Hematopoietic multipotent progenitor cell treated with erythropoietin and hydrocortisone succinate and interleukin-3 and kit ligand, for 4 days (in vitro differentiated cells): ENCODE measurements at places on chromosomes 5 and 9.

DNA sequence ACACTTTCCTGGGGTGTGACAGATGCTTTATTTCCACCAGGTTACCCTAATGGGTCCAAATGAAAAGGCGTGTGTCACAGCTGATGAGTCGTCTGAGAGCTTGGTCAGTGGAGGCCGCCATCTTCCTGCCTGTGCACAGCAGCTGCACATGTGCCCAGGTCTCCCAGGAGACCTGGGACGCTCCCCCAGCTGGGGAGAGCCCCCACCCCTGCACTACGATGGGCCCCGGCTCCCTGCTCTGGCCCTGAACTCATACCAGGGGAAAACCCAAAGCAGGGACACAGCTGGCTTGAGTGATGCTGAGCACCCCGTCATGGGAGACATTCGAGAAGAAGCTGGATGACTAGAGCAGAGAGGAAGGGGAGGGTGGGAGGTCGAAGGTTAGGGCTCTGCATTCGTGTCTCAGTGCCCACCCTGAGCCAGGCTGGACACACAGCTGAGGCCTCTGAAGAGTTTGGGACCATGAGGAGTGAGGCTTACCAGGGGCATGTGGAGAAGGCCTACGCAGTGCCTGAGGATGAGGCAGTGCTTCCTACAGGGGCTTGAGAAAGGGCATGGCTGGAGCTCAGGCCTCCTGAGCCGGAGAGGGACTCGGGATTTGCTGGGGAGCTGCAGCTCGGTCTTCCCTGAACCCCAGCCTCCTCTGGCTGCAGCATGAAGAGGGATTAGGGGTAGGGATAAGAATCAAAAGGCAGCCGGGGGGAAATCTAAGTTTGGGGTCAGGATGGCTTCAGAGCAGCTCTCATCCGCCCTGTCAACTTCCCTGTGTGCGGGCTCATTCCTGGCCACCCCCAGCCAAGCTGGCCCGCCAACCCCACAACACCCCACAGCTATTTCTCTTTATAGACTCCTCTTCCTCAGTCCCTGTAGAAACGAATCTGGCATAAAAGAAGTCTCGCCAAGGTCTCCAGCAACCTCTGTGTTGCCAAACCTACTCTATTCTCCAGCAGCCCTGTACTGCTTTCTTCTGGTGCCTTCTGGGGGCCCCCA is 42.2 kb upstream of the RNU6ATAC start:
- no peak for DNase-seq

GRCh38 chr5:73482383-73483136 is 15.7 kb upstream of the BTF3 start:
- no peak for DNase-seq

GRCh38 chr9:7216004-7216841 is 458.4 kb downstream of the KDM4C start:
- peak; percentile 66 for DNase-seq

DNA sequence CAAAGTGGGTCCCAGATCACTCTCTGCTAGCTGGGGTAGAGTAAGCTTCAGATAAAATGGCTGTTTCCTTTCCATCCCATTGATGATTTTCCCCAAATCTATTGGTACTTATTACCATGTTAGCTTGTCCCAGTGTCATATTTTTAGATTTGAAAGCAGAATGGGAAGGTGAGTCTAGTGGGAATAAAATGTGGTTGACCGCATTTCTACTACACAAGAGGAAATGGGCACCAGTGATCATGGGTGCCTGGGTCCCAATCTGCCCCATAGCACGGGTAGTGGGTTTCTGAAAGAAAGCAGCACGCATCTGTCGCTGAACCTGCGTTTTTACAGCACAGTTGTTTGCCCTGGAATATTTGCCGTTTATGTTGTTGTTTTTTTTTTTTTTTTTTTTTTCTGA is 20.1 kb downstream of the DAPK1 start:
- peak; percentile 44 for DNase-seq

- no peak for DNase-seq
Measured at GRCh38 chr5:170154744-170155143, 49.0 kb downstream of the FOXI1 start.

GRCh38 chr9:89999176-89999533 is 394.3 kb downstream of the GADD45G start:
- no peak for DNase-seq

DNA sequence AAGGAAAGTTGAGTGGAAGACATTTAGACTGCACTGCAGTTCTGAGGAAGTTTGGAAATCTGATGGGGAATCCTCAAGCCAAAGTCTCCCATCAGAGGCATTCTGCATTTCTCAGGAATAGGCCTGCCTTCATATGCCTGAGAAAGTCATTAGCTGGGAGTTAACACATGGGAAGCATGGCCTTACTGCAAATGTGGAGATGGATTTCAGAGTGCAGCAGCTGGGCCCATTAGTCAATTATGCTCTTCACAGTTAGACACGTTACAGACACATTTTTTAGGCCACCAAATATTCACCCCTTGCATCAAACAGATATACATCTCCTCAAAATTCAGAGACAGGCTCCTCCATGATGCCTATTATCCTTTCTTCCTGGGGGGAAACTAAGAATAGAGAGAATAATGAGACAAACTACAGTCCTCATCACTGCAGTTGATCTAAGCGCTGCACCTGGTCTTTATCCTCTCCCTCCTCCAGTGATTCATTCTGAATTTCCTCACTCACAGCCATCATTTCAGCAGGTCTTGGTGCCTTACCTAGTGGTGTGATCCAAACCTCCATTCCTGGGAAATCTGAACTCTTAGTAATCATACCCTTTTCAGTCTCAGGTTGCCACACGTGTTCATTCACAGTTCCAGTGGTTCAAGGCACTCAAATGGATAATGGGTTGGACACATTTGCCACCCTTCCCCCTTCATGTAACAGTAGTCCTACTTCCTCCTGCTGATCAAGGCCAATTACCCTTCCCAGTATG is 47.9 kb upstream of the PPP2CA start:
- DNase-seq: no peak

GRCh38 chr9:2872250-2872930 is 28.5 kb upstream of the PUM3 start:
- DNase-seq: peak; percentile 54

GRCh38 chr9:116939614-116940013 is 252.5 kb downstream of the TRIM32 start:
- no peak for DNase-seq

DNA sequence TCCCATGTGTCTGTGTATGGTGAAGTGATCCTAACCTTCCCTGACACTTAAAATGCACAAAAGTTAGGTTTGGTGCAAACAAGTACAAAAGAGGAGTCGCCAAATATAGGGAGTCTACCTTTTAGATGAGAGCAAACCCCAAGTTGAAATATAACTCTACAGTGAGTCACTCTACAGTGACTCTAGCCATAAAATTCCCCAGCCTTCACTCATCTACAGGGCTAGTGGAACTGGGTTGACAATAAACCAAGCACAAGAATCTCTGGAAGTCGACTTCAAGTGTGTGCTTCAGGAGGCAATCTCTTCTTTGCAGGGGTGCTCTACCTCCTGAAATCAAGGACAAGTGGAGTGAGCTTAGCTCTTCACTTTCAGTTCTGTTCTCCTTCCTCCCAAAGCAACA is 3.3 kb downstream of the SHISAL2B start:
- no peak for DNase-seq

- no peak for DNase-seq
Measured at GRCh38 chr9:38414040-38414723, 10.1 kb downstream of the IGFBPL1 start.

- peak; percentile 30 for DNase-seq
Measured at GRCh38 chr9:12774861-12775678, at the start of gene LURAP1L. Gene LURAP1L, plus strand, starts transcription at chr9:12775020. Its CDS starts 696 bp downstream, at chr9:12775716.

DNA sequence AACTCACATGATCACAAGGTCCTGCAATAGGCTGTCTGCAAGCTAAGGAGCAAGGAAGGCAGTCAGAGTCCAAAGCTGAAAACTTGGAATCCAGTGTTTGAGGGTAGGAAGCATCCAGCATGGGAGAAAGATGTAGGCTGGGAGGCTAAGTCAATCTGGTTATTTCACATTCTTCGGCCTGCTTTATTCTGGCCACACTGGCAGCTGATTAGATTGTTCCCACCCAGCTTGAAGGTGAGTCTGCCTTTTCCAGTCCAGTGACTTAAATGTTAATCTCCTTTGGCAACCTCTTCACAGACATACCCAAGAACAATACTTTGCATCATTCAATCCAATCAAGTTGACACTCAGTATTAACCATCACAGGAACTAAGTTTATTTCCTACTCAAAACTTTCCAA is 453.4 kb downstream of the TLE4 start:
- DNase-seq: no peak

DNA sequence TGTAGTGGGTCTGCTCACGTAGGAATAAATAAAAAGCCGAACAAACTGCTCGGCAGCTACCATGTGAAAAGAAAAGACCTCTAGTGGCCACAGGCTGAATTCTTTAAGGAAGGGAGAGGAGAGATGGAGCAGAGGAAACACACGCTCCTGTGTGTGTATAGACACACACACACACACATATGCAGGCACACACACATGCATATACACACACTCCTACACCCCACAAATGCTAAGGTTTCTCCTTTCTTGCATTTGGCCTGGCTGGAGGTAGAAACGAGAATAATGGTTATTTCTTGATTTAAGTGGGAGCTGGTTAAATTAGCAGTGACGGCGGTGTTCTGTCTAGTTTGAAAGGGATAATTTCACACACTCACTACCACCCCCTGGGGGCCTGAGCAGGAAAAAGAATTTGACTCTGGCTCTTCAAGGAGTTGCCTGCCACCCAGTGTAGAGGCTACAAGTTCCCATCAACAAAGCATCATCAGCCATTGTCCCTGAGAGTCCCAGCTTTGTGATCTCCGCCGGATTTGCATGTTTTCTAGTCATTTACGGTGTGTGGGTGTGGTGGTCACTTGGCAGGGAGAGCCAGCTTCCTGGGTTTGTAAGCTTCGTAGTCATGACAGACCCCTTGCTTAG is at the start of gene INSYN2B:
TSS of gene INSYN2B (minus strand) at position 78 of the 636 bp plus-strand sequence. CDS start 96,597 bp downstream, outside the sequence.
- DNase-seq: peak; percentile 80

DNA sequence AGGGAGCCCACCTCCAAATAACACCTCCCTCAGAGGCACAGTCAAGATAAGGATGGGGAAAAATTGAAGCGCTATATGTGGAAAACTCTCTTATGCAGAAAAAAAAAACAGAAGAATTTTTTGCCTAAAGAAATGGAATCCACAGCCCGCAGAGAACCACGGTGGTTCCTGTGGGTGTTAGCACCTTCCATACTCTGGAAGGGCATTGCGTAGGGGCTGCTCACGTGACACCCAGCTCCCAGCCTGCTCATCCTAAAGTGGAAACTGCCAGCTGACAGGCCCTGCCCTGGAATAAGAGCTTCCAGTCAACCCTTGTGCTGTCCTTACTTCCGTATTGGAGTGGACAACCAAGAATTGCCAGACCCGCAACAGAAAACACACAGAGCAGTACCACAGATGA is 142.5 kb downstream of the FSTL4 start:
- DNase-seq: no peak

- DNase-seq: peak; percentile 24
Measured at GRCh38 chr9:5531101-5531882, 21.0 kb downstream of the PDCD1LG2 start.

DNA sequence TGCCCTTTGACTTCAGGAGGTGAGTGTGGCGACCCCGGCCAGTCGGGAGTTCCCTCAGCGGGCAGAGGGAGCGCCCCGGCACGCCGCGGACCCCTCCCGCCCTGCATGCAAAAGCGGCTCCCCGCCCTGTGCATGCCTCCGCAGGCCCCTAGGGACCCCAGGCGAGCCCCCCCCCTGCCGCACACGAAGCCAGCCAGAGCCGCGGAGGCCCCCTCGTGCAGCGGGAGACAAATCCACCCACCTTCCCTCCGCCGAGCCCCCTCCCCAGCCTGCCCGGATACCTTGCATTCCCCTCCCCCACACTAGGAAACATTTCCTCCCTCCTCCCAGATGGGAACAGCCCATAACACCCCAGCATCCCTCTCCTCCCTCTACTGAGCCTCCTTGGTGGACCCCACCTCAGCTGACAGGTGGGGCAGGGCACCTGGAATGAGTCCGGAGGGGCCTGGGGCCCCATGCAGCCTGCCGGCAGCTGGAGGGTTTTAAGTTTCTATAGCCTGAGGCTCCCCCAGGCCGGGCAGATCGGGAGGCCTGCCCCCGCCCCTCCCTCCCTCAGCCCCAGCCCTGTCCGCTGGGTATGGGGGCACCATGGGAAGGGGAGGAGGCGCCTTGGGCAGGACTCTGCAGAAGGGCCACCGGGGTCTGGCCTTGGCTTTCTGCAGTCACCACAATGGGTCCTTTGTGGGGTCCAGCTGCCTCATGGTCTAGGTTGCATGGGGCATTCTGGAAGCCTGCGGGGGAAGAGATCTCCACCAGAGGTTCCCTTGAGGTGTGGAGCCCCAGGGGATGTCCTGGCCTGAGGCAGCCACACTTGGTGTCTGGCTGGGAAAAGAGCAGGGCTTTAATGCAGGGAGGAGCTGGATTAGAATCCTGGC is 601 bp downstream of the ERGIC1 start:
- DNase-seq: peak; percentile 44

DNA sequence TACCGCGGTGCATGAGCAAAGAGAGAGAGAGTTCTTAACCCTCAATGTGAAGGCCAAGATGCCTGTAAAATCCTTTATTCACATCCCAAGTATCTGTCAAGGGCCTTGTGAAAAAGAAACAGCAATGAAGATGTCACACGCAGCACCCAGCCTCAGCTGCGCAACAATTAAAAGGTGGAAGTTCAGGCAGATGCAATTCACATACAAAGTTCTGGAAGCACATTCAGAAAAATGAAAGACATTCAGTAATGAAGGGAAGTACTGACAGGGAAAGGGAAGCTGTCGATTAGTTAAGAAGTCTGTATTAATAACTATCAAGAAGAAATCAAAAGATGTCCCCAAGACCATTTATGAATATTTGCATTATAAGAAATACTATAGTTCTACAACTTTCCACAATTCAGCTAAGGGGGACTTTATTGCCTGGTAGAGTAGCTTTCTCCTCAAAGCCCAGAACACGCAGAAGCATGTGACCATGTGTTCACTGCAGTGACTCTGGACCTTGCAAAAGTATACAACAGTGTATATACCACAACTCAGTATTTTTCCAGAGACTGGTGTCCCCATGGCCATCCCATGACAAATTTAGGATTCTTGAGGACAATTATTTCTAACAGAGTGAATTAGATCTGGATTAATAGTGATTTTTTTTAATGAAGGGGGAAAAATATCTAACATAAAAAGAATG is 137.5 kb downstream of the CDK5RAP2 start:
- DNase-seq: no peak

DNA sequence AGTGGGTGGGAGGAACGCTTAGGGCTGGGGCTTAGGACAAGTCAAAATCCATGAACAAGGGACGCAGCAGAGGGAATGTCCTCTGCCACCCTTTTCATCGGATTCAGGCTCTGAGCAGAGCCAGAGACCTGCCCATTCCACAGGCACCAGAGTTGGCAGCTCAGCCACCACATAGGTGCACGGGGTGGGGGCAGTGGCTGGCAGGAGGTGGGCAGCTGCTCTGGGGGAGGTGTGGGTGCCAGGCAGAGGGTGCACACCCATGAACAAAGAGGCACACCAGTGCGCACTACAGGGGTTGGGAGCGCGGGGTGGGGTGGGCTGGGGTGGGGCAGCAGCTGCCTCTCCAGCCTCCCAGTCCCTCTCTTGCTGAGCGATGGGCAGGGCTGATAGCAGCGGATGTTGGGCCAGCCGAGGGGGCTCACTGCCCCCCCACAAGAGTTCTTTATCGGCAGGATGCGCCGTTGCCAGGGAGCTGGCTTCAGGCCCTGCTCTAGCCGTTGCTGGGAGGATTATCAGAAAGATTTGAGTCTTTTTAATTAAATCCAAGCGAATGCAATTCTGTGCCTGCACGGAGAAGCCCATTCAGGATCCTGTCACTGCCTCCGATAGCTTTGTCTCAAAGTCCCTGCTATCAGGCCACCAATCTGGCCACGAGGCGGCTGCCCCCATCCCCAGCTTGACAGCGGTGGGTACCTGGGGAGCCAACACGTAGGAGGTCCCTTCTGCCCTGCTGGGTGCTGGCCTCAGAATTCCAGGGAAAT is 64.3 kb upstream of the LMX1B start:
- peak; percentile 27 for DNase-seq
